Effector memory CD8-positive, alpha-beta T cell (primary cell): ENCODE measurements at places on chromosomes 2 and 18.

- DNase-seq, result no peak
Observed at GRCh38 chr2:227125506-227125905, 38.5 kb downstream of the COL4A4 start.

DNA sequence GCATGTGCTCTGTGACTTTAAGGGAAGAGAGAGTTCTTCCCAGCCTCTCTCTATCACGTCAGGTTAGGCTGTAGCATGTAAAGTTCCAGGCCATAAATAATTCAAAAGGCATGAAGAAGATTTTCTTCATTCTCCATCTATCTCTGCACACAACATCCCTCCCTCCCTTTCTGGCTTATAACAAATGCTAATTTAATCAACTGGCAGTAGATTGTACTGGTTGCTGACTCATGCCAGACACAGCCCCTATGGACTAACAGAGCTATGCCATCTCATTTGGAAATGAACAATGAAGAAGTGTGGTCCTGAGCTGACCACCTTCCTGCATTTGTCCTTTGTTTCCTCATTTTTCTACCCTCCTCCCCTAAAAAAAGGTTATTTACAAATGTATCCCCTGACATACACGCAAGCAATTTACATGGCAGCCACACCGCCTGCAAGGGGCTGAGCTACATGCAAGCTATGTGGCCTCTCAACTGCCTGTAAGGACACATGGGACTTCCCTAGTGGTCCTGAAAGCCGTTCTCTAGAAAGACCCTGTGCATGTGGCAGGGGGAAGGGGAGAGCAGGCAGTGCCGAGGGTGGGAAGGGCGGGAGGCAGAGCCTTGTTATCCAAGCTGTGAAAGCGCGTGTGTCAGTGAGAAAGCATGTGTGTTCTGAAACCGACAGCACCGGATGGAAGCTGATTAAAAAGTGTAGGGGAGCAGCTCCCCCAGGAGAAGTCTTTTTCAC lies 90.9 kb upstream of the KLF7 start:
- DNase-seq, result no peak

DNA sequence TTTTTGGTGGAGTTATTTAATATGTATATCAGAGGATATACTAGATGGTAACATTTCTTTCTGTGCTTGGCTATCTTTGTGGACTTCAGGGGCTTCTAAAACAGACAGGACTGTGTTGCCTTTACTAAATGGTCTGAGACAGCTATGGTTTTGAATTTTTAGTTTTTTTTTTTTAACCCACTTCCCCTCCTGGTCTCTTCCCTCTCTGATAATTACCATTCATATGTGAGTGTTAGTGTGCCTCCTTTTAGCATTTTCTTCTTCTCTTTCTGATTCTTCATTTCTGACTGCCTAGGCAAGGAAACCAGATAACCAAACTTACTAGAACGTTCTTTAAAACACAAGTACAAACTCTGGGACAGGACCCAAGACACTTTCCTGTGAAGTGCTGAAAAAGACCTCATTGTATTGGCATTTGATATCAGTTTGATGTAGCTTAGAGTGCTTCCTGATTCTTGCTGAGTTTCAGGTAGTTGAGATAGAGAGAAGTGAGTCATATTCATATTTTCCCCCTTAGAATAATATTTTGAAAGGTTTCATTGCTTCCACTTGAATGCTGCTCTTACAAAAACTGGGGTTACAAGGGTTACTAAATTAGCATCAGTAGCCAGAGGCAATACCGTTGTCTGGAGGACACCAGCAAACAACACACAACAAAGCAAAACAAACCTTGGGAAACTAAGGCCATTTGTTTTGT lies 52.7 kb downstream of the SMAD4 start:
- DNase-seq, result no peak

- no peak for DNase-seq
Observed at GRCh38 chr18:5998907-5999306, 103.6 kb upstream of the TMEM200C start.

- DNase-seq, result no peak
Observed at GRCh38 chr2:19373352-19373751, 14.9 kb upstream of the OSR1 start.

DNA sequence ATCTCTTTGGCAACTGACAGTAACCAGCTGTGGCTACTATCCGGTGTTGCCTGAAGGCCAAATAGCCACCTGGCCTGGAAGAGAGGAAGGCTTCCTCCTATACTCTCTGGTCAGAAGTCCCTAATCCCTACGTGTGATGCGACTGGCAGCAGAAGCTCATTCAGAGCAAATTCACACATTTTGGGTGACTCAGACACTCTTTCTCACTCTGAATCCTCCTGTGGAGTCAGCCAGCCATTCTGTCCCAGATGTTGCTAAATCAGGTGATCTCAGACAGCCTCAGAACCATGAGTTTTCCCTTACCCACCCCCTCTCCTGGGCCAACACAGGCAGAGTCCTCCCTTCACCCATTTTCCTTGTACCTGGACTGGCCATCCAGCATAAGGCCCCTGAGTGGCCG lies 34.7 kb downstream of the CFAP53 start:
- DNase-seq, result no peak

DNA sequence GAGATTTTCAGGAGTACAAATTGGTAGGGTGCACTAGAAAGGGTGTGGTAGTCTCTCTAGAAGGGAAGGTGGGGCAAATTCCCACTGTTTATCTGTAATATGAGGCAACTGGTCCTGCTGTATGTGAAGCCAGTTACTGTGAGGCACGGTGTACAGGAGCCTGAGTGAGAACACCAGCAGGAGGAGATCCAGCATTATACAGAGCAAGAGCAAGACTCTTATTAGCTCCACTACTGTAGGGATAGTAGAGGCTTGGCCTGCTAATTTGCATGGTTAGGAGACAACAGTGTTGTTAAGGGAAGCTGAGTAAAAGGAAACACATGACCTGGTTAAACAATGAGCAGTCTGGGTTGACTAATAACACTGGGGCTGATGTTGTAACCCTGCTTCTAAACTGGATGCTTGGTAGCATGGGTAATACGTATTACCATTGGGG lies 76.3 kb upstream of the WDSUB1 start:
- no peak for DNase-seq

DNA sequence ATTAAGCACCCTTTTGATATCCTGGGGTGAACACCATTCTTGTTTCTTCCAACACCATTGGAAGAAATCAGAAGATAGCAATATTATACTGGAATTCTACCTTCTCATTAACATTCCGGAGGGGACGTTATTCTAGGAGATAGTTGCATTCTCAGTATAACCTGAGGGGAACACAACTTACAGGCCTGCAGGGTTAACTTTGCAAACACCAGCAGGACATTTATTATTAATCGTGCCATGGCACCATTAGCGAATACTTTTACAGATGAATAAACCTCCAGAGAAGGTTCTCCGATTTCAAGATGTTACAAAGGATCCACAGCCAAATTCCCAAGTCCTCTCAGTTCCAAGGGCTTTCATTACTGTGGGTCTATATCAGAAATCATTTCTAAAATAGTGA lies 109.0 kb downstream of the DHRS9 start:
- no peak for DNase-seq

GRCh38 chr2:98036349-98037000 lies 40.7 kb upstream of the TMEM131 start:
- no peak for DNase-seq

DNA sequence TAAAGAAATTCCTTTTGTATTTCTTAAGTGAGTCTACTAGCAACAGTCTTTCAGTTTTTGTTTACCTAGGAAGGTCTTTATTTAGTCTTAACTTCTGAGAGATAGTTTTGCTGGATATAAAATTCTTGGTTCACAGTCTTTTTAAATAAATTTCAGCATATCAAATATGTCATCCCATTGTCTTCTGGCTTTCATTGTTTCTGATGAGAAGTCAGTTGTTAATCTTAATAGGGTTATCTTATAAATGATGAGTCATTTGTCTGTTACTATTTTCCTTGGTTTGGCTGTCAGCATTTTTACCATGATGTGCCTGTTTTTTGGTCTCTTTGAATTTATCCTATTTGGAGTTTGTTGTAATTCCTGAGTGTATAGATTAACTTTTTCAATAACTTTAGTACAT lies 129.3 kb downstream of the FAM210A start:
- no peak for DNase-seq

DNA sequence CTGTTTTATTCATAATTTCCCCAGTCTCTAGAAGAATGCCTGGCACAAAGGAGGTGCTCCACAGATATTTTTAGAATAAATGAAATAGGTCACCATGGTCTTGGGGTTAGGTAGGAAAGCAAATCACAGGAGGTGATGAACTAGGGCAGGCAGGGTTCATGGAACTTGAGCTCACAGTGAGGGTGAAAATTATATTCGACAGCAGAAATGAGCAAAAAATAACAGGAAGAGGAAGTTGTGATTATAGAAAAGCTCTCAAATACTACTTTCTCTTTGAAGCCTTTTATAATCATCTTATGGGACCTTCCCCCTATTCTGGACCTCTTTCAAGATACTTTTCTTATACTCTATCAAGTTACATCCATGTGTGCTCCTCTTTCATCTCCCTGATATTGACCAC lies 4.5 kb upstream of the CREB1 start:
- no peak for DNase-seq

- DNase-seq, result no peak
Observed at GRCh38 chr2:223612501-223612900, 10.3 kb upstream of the SCG2 start.

- DNase-seq, result no peak
Observed at GRCh38 chr18:42156281-42156680, 201.2 kb downstream of the PIK3C3 start.
